ENCODE measurements at places on chromosomes 1 and 21.

DNA sequence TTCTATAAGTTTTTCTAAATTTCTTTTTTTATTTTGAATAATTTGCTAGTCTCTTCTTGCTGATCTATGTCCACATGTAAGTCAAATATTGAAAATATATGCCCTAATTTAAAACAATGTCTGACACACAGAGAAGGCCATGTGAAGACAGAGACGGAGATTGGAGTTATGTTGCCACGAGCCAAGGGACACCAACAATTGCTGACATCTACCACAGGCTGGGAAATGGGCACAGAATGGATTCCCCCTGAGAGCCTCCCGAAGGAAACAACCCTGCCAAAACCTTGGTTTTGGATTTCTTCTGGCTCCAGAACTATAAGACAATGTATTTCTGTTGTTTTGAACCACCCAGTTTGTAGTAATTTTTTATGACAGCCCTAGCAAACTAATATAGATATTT is 485.0 kb upstream of the ZRANB2 start:
- no peak for DNase-seq

GRCh38 chr1:36366091-36366661 is 19.5 kb downstream of the STK40 start:
- DNase-seq = peak; percentile 62

DNA sequence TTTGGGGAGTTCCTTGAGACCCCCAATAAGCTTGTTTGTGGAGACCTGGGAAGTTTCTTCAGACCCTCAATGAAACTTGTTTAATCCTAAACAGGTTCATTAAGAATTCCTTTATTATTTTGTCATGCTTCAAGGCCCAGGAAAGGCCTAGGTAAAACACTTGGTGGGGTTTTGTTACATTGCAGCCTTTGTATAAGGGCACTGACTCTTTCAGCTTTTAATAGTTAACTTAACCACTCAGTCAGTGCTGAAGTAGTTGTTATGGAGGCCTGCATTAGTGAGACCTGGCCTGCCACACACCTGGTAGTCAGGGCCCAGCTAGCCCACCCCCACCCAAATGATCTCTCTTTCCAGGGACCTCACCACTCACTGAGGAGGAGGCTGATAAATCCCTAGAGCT is 103.7 kb downstream of the FCRL5 start:
- no peak for DNase-seq

GRCh38 chr1:40302475-40302874 is 14.6 kb downstream of the COL9A2 start:
- no peak for DNase-seq

DNA sequence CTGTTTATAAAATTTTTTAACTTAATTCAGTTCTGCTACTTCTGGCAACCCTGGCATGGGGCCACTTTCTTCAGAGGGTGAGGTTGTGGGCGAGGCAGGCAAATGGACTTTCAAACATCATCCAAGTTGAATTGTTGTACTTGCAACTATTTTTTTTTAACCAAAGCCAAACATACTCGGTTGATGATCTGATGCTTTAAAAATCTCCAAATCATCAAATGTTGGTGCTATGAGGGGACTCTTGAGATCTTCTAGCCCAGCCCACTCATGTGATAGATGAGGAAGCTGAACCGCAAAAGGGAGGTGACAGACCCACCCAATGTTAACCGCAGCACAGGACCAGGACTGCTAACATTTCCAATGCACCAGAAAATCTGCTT is 6.7 kb downstream of the SLC1A7 start:
- no peak for DNase-seq

DNA sequence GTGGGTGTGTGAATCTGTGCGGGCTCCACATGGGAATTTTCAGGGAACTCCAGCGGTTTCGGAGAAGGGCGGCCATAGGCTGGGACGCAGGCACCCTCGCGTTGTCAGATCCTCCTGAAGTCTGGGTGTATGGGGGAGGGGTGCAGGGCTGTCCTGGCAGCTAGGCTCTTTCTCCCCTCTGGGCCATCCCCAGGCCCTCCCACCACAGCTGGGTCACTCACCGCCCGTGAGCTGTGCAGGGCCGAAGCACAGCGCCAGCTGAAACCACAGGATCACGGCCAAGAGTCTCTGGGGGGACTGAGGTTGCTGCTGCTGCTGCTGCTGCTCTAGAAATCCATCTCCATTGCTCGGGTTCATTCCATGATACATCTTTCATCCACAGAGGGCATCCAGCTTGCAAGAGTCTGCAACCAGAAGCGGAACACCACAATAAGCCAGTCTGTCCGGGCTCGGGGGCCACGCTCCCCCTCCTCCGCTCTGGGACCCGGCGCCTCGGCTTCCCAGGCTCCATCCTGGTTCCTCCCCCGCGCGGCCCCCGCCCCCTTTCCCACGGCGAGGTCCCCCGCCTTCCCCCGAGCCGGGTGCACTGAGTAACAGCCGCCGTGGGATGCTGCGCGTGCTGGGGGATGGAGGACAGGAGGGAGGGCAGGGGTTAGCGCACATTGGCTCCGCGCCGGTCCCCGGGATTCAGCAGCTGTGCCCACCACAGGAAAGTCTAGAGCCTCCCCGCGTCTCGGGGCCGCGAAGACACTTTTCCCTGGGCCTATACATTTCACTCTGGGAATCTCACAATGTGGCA is 720 bp downstream of the SUSD4 start:
- DNase-seq = peak; percentile 51

GRCh38 chr1:97053268-97053667 is 331.7 kb downstream of the PTBP2 start:
- DNase-seq = no peak

GRCh38 chr1:177849579-177850290 is 120.1 kb downstream of the SEC16B start:
- DNase-seq = no peak

DNA sequence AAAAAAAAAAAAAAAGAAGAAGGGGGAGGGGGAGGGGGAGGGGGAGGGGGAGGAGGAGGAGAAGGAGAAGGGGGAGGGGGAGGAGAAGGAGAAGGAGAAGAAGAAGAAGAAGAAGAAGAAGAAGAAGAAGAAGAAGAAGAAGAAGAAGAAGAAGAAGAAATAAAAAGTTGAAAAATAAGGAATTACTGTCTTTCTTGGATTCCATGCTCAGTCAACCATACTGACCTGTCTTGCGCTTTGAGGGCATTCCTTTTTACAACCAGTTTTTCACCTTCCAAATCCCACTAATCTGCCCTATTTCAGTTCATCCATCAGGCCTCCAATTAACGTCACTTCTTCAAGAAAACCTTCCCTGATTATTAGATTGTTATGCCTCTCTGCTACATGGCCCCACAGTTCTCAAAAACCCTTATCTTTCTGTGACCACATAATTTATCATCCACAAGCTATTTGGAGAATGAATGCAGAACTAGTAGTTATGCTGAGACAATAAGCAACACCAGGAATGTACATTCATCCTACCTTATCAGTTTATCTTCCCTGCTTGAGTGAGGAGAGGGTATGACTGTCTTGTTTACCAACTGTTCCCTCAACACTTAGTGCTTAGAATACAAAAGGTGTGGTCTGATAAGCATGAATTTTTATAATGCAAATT is 57.5 kb upstream of the GUCA2A start:
- no peak for DNase-seq

DNA sequence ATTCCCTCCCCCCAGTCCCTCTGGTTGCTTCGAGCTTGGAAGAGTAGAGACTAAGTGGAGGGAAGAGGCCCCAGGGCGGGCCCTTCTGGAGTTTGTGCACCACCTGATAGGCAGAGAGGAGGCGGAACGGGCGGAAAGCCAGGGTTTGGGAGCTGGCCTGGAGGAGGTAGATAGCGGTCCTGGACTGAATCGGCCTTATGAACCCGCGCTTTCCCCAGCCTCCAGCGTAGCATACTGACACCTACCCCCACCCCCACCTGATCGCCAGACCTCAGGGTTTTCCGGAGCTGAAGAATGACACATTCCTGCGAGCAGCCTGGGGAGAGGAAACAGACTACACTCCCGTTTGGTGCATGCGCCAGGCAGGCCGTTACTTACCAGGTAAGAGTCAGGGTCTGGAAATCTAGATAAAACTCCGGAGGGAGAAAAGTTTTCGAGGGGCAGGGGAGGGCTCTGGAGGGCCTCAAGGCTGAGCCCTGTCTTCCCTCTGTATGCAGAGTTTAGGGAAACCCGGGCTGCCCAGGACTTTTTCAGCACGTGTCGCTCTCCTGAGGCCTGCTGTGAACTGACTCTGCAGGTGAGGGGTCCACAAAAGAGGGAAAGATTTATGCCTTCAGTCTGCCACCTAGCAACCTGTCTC is 705 bp downstream of the UROD start:
- peak; percentile 66 for DNase-seq

DNA sequence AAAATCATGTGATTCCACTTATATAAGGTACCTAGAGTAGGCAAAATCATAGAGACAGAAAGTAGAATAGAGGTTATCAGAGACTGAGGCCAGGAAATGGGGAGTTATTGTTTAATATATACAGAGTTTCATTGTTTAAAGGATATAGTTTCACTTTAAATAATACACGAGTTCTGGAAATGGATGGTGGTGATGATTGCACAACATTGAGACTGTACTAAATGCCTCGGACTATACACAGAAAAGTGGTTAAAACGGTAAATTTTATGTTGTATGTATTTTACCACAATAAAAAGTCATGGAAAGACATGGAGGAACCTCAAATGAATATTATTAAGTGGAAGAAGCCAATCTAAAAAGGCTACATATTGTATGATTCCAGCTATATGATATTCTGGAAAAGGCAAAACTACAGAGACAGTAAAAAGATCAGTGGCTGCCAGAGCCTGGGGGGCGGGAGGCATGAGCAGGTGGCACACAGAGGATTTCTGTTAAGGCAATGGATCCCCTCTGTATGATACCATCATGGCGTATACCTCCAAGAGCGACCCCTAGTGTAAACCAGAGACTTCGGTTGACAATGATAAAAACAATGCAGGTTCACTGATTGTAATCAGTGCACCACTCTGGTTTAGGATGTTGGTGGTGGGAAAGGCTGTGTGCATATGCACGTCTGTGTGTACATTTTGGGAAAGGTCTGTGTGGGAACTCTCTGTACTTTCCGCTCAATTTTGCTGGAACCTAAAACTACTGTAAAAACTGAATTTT is 7.5 kb downstream of the C1orf198 start:
- no peak for DNase-seq

DNA sequence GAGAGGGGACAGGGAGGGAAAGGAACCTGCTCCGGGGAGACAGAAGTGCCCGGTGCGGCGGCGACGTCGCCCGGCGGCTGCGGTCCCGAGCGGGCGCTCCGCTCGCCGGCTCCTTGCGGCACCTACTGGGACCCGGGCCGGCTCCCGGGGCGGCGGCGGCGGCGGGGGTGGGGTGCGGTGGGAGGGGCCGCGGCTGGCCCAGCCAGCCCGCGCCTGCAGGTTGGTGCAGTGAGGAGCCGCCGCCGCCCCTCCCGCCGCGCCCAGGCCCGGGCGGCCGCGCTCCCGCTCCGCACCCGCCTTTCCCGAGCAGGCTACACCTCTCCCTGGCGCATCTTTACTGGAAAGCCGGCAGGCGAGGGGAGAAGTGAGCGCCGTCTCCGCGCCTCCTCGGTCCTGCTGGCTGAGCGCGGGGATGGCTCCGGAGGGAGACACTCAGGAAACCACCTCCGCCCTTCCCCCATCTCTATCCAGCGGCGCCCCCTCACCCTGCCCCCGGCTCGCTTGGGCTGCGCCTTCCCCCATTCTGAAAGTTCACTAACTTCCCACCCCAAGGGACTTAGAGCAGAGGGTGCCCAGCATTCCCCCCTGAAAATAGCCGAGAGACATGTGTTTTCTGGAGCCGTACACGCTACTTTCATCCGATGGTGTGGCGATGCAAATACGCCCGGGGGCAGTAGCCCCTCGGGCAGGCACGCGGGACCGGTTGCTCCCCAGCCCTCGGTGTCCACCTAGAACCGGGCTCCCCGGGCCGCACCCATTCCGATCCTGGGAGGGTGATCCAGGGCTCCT is at the start of gene PLD5:
Gene PLD5, minus strand, starts transcription at position 127 of the 789 bp plus-strand sequence.
- no peak for DNase-seq

DNA sequence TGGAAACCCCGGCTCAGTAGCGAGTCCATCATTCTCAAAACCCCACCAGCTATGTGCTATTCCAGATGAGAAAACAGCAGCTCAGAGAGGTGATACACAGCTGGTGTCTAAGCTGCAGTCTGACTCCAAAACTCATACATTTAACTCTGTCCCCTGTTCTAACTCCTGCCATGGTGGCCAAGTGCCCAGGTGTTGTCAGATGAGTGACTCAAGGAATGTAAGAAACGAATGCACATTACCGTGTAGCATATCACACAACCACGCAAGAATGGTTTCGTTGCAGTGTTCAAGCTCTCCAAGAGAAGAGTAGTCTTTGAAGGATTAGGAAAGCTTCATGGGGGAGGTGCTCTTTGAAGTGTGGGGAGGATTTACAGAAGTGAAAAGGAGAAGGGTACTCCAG is 4.7 kb upstream of the XKR8 start:
- DNase-seq = no peak

Data from activated T-cell treated with anti-CD3 and anti-CD28 coated beads, Interleukin-2, amount 50 U/mL, for 24 hours (primary cell).